ENCODE measurements at places on chromosomes 16 and 17.

DNA sequence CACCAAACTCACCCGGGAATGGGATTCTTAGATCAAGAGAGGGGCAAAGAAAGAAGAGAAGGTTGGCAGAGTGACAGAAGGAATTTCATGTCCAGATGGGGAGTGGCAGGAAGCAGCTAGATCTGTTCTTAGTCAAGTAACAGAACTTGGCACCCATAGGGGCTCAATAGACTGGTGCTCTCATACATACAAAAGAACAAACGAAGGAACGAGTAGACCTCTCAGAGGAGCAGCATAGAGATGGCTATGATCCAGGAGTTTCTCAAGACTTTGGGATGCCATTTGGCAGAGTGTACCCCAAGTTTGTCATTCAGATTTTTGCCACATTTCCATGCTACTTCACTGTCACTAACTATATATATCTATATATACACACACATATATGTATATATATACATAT lies 47.9 kb downstream of the GINS3 start:
- no peak for DNase-seq

DNA sequence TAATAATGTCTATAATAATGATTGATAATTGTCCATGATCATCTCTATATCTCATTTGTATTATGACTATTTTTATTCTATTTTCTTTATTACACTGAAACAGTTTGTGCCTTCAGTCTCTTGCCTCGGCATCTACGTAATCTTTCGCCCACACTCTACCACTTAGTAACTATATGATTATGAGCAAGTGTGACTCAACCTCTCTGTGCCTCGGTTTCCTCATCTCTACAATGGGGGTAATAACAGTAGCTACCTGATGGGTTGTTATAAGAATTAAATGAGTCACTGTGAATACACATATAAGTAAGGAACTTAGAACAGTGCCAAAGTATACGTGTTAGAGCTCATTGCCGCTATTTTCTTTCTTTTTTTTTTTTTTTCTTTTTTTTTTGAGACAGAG lies 3.7 kb upstream of the SLC16A11 start:
- DNase-seq = no peak

DNA sequence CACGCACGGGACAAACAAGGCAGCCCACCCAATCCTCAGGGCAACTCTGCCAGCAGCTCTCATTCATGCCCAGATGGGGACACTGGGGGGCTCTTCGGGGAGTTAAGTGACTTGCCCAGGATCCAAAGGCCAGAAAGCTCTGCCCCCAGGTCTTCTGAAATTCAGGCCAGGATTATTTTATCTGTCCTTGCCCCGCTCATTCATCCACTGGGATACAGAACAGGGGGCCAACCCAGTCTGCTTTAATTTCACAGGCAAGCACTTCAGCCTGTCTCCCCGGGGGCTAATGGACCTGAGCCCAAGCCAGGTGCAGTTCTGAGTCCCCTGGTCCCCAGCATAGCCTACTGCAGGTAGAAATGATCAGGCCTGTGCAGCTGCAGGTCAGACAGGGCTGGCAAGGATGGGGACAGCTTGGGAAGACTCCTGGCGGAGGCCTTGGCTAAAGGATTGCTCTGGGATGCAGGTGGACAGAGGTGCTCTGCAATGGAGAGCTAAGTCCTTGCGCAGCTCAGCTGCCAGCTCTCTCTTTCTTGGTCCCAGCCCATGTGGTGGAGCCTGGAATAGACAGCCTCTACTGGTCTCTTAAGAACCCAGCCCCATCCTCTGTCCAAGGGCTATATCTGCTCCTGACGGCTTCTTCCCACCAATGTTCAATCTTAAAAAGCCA lies 766 bp upstream of the B3GNT9 start:
- no peak for DNase-seq

- DNase-seq = no peak
These were observed 1.5 kb upstream of the OVCA2 start for GRCh38 chr17:2040219-2040827.

DNA sequence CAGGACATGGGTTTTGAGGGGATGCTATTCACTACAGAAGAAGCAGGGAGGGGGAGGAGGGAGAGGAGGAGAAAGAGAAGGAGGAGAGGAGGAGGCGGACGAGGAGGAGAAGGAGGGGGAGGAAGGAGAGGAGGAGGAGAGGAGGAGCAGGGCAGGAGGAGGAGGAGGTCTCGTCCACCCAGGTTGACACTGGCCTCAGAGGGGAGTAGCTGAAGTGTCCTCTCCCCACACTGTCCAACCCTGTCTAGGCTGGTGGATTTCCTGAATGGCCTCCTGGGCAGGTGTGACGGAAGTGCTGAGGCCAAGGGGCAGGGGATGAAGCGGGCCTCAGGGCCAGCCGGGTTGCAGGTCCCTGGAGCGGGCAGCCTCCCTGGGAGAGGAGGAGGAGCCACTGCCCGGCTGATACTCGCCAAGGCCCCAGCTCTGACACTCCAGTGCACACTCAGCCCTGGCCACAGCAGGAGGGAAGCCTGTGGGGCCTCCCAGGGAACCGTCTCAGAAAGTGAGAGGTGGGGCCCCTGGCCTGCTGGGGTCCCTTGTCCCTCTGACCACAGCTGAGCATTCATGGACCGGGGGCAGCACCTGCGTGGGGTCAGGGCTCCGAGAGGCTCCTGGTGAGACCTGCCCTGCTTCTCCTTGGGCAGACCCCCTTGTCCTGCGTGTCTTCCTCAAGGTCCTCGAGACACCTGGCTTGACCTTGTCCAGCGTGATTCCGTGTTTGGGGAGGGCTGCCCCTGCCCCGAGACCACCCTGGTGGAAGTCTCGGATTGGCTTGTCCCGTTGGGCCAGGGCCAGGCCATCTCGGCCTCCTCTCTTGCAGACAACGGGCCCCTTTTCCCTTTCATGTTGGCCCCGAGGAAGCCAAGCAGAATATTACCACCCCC lies 200.6 kb upstream of the CIBAR2 start:
- DNase-seq = no peak

DNA sequence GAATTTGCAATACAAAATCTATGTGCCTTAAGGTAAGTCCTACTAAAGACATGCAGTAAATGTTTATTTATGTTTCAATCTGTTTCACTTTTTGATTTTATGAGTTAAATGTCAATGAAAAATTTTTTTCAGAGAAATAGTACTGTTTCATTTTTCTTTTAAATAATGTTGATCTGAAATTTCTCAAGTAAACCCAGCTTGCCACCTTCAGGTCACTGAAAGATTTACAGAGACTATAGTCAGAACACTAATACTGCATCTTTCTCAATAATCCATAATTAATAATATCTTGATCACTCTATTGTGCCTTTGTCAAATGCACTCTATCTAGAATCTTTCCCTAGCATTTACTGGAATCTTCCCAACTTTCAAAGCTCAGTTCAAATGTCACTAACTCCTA lies 6.5 kb upstream of the DHX40 start:
- DNase-seq = no peak

- DNase-seq = no peak
These were observed 584 bp downstream of the PMP22 start for GRCh38 chr17:15264542-15264941.

DNA sequence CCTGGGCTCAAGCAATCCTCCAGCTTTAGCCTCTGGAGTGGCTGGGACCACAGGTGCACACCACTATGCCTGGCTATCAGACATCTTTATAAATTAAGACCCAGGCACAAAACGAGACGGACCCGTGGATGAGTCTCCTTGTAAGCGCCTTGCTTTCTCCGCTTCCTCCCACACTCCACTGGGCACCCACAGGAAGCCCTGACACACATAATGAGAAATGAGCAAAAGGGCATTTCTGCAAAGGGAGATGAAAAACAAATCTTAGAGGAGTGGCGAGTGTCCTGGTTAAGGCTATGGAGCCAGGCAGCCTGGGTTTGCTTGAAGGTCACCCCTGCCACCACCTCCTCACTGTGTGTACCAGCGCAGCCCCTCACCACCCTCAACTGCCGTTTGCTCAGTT lies 56.3 kb downstream of the XYLT1 start:
- DNase-seq = no peak

GRCh38 chr16:84818989-84819643 lies 669 bp upstream of the CRISPLD2 start:
- no peak for DNase-seq

DNA sequence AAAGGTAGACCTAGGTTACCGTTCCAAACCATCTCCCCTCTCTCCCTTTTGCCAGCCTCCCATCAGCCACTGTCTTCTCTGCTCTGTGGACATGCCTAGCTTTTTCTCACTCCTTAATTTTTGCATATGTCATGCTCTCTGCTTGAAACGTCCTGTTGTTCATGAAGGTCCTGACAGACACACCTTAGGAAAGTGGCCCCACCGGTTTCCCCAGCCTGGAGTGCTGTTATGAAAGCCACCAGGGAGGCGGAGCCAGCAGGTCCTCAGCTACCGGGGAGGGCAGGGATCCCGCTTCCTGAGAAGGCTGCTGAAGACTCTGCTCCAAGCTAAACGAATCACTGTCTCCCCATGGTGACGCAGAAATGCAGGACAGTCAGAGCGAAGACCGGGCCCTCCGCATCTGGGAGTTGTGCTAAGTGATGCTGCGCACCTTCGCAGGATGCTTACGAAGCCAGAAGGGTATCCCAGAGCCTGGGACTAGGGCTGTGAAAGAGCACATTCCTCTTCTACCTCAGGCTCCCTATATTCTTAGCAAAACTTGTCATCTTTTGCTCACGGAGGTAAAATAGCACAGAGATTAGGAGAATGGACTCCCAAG lies 2.3 kb upstream of the SLC16A11 start:
- no peak for DNase-seq

DNA sequence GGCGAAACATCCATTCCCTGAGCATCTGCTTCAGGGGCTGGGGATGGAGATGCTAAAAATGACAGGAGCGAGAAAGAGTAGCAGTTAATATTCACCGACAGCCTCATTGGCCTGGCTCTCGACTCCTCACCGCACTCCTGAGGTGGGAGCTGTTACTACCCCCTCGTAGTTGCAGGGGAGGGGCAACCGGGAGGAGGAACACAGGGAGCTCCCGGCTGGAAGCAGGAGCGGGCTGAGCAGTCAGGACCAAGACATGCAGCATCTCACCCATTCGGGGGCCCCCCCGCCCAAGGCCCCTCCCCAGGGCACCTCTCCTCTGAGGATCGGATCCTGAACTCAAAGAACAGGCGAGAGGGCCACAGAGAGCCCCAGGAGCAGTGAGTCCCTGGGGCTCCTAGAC lies 4.5 kb upstream of the ACSF3 start:
- no peak for DNase-seq

- no peak for DNase-seq
These were observed 6.2 kb downstream of the NT5M start for GRCh38 chr17:17309356-17309755.

GRCh38 chr16:77938913-77939312 lies 83.4 kb upstream of the CLEC3A start:
- no peak for DNase-seq

GRCh38 chr17:75664099-75664549 lies 2.8 kb downstream of the RECQL5 start:
- DNase-seq = no peak

GRCh38 chr17:72624652-72625051 lies 467.8 kb downstream of the SLC39A11 start:
- DNase-seq = no peak

- no peak for DNase-seq
These were observed 22.6 kb downstream of the LGALS3BP start for GRCh38 chr17:78957128-78957527.

DNA sequence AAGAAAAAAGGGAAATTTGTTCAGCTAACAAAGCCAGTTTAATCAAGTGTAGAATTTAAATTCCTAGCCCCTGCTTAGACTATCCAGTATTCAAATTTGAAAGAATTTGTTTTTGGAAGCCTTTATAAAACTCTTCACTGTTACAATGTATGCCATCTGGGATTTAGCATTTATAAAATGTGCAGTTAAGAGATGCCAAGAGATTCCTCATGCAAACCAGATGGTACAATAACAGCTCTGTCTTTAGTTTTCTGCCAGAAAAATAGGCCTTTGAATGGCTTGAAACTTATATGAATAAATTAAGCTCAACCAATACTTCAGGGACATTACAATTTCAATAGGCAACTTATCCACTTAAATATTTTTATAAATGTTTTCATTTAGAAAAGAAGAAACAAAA lies 6.8 kb upstream of the ANKS4B start:
- no peak for DNase-seq

DNA sequence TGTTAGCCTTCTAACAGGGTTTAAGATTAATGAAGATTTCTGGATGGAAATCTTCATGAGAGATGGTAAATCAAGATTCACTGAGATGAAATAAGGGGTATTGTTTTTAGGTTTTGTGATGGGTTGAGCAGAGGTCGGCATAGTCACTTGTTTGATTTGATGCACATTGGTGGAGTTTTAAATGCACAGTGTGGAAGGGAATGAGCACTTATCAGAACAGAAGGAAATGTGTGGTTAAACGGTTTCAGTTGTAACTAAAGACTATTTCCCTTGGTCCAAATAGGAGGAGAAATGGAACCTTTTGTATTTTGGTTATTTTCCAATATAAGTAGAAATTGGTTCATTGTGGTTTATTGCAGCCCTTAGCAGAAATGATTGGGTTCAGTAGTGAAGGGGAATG lies 34.1 kb downstream of the CBFB start:
- no peak for DNase-seq

- no peak for DNase-seq
These were observed 36.2 kb downstream of the ABR start for GRCh38 chr17:1143573-1143972.

DNA sequence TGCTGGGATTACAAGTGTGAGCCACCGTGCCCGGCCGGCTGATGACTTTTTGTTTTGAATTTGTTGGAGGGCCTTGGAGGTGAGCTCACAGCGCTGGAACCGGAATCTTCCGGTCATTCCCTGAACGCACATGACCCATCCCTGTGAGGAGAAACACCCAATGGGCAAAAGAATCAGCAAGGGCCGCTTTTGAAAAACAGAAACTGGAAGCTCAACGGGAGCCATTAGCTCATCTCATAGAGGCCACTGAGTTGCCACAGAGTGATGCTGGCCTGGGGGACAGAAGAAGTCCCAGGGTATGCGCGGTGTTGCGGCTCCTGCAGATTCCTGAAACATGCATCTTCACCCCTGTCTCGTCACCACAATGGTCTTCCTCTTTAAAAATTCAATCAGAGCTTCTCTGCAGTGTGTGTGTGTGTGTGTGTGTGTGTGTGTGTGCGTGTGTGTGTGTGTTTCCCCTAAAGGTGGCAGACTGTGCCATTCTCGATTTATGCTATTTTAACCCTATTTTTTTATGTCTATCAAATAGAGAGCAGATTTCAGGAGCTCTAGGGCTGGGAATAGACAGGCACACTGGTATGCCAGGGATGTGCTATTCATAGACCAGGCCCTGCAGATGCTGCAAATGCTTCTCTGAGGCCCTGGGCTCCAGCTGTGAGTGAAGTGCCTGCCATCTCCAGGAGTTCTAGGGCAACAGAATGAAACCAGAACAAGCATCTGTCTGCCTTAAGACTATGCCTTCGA lies 68.3 kb downstream of the MARCHF10 start:
- no peak for DNase-seq

DNA sequence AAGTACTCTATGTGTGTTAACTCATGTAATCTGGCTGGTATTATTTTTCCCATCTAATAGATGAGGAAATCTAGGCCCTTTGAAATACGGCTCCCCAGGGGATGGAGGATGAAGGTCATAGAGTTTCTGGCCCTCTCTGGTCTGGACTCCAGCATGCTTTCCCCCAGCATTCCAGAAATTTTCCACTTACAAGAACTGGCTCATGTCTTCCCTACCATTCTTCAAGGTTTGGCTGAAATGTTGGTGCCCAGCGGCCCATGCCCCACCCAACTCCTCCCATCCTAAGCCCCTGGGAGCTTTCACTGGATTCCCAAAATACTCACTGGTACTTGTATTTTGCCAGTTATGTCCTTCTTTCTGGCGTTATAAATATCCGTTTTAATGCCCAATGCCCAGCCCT lies 237.5 kb upstream of the NLRP1 start:
- DNase-seq = no peak

- DNase-seq = no peak
These were observed 18.4 kb downstream of the CARHSP1 start for GRCh38 chr16:8850279-8850885.

Data from NK-92 treated with Interleukin-12 subunit alpha and Interleukin-12 subunit beta, amount 100 ng/mL, for 24 hours (cell line).